Activated naive CD4-positive, alpha-beta T cell treated with Interleukin-2 at 50 U/mL for 16 hours (primary cell): ENCODE measurements at places on chromosomes 5 and 9.

DNA sequence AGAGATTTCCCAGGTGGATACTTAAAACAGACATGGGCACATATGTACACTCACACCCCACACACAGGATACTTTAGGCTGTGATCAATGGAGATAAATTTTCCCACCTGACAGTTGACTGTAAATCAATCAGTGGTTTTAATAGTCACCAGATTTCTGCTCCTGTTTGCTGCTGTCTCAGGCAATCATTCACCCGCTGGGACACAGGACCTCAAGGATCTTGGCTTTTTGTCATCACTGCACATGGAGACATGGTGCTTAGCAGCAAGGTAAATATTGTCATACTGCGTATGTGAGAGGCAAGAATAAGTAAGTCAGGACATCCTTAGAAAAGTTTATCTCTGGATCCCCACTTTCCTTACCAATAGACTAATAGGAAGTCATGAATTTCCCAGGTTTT, 60.8 kb upstream of the KLF9 start:
- DNase-seq, result no peak

- DNase-seq, result no peak
These were observed 99.8 kb upstream of the KLF9 start for GRCh38 chr9:70514273-70514672.

DNA sequence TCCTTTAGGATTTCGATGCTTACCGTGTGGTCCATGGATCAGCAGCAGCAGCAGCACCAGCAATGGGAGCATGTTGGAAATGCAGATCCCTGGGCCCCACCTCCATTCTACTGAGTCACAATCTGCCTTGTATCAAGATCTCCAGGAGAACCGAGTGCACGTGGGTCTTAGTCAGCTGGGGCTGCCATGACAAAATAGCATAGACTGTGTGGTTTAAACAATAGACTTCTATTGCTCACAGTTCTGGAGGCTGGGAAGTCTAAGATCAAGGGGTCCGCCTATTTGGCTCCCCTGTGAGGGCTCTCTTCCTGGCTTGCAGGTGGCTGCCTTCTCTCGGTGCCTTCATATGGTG, 1.3 kb upstream of the PROP1 start:
- DNase-seq, result no peak

DNA sequence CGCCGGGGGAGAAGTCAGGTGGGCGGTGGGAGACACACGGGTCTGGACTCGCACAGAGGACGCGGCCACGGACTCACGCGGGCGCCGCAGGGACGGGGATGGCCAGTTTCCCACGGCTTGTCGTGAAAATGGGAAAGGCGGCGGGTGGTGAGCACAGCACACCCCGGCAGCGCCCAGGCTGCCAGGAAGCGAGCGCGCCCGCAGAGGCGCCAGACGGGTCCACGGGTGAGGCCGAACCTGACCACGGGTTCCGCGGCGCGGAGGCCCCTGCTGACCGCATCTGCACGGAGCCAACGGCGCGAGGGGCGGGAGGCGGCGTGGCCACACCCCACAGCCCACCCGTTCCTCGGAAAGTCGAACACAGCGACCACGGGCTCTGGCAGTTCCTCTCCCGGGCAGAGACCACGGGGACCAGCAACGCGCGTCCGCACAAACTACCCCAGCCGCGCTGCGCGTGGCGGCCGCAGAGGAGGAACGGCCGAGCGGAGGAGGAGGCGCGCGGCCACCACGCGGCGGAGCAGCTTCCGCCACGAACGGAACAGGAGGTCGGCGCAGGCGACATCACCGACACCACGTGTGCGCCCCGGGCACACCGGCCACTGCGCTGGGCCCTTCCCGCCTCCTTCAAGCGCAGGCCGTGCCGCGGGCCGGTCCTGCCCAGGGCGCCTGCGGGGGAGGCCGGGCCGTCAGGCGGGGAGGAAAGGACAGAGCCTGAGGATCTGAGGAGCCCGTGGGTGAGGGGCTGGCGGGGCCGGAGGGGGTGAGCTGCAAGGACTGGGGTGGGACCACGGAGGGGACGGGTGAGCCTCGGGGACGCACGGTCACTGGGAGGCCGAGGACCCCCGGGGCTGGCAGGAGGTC, 5.6 kb downstream of the EXD3 start:
- no peak for DNase-seq

DNA sequence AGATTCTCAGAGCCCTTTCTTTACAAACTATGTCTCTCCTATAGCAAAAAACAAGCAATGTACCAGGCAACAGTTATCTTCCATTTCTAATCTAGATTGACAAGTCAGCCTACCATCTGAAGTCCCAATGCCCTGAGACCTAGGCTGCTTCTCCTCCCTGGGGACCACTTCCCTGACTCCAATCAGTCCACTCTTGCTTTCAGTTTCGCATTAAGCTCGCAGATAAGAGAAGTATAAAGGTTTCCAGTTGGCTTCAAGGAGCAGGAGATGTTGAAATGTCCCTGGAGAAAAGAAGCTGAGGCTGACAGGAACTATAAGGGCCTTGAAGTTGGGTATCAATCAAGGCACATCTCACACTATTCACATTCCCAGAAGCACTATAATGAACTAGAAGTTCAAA, 32.3 kb downstream of the ERP44 start:
- DNase-seq, result no peak

- no peak for DNase-seq
These were observed 19.1 kb downstream of the EXOC3 start for GRCh38 chr5:462051-462481.

DNA sequence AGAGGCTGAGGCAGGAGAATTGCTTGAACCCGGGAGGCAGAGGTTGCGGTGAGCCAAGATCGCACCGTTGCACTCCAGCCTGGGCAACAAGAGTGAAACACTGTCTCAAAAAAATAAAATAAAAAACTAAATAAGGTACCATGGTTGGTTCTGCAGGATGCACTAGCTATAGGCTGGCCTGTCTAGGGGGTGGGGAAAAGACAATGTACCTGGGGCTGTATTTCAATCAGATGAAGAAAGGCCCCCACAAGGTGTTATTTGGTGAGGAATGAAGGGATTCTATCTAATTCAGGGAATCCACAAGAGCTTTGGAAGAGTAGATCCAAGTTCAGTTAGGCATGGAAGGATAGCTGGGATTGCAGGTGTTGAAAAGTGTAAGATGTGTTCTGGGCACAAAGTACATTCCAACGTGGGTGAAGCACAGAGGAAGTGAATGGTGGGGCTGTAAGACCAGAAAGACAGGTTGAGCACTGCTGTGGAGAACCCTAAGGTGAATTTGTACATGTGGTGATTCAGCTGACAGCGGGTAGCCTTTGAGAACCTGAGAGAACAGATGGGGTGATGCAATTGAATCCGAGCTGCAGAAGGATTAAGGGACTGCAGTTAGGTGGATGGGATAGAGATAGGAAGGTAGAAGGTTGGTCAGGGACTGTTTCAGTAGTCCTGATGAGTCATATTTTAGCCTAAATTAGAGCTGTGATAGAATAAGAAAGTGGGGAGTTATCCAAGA, 71.8 kb downstream of the CAST start:
- no peak for DNase-seq

DNA sequence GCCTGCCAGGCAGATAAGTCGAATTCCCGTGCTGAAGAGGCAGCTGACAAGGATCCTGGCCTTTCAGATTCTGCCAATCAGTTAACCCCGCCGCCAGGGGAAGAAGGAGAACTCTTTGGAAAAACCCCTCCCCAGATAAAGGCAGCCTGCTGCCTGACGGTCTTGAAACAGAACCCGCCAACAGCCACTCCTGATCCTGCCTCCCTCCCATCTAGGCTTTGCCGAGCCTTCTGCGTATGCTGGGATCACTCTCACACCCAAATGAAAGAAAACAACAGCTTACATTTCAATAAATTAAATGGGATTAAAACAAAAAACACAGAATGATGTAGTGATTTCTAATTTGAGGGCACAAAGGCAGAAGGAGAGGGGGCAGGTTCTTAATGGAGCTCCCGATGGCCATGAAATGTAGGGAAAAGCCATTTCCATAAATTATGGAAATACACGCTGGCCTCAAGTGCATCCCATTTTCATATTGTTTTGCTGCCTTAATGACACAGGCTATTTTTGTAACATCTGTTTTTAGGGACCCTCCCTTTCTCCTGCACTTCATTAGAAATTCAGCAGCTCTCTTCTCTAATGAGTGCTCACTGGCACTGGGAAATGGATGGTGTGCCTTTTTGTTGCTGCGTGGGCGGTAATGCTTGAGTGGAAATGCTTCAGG, 319.1 kb downstream of the MED10 start:
- no peak for DNase-seq

GRCh38 chr9:38278931-38279679, 113.4 kb upstream of the ALDH1B1 start:
- no peak for DNase-seq

DNA sequence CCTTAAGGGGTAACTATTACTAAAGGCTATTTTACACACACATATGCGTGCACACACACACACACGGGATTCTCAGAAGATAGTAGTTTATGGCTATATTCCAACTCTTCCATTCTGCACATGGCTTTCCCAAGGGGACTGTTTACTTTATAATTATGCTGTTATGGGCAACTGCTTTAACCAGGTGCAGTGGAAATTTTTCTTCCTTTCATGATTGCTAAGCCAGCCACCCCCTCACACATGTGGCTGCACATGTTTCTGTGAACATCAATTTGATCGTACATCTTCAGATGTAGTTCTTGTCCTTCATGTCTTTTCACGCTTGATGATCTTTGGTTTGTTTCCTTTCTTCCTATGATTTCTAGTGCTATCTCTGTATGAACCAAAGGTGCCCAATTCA, 37.0 kb downstream of the MRPS30 start:
- DNase-seq, result no peak

DNA sequence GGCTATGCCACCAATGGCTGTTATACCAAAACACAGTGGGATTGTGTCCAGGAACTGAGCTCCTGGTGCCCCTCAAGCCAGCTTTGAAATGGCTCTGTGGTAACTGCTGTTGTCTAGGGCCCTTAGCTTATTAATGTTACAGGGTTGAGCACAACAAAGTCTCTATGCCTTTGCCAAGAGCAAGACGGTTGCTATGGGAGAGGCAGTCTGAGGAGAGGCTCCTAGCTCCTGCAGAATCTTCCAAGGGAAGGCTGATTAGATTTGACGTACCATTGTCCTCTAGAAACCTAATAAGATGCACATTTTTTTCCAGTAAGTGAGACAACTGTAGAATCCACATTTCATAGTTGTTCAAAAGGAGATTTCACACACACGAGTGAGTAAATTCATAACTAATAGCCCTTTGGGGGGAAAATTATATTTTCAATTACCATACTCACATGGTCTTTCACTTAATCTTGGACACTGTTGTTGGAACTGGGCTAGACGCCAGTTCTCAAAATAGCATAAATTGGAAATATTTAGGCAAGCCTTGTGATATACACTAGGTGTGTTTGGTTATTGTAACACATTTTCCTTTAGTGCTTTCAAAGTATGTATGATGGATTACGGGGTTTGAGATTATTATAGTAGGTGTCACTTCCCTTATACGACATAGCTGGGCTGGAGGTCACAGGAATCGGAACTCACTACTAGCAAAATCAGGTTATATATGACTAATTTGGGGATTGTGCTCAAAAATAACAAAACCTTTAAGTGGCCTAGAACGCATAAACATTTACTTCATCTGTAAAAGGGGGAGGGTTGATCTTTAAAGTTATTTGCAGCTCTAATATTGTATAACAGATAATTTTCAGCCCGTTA, 186.3 kb upstream of the EGFLAM start:
- DNase-seq, result no peak
